Activated CD4-positive, alpha-beta T cell treated with anti-CD3 and anti-CD28 coated beads, Interleukin-2, amount 50 U/mL, for 16 hours (primary cell): ENCODE measurements at places on chromosomes 3 and 15.

GRCh38 chr3:139112230-139112558 is 67.5 kb upstream of the PRR23C start:
- no peak for DNase-seq

DNA sequence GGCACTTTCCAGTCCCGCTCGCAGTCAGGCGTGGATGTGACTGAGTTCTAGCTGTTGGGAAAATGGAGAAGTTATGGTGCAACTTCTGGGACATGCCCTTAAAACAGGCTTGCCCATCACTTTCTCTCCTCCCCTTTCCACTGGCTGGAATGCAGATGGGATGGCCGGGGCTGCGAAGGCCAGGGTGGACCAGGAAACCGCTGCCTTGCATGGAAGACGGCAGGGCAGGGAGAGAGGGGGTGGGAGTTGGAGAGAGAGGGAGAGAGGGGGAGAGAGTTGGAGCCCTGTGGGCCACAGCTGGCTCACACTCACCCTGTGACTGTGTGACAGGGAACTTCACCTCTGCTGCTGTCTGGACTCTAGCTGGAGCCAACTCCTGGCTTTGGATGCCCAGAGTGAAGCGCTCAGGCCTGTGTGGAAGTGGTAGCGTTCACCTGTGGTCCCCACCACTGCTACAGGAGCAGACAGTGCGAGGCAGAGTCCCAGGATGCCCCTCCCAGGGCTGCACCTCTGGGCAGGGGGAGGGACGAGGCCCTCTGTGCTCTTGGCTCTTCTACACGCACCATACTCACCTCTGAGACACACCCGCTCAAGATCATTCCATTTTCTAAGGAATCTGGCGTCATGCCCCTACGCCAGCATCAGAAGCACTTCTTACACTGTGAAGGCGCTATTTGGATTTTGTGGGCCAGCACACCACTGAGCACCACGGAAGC is 36.6 kb downstream of the KLHL25 start:
- DNase-seq: no peak

DNA sequence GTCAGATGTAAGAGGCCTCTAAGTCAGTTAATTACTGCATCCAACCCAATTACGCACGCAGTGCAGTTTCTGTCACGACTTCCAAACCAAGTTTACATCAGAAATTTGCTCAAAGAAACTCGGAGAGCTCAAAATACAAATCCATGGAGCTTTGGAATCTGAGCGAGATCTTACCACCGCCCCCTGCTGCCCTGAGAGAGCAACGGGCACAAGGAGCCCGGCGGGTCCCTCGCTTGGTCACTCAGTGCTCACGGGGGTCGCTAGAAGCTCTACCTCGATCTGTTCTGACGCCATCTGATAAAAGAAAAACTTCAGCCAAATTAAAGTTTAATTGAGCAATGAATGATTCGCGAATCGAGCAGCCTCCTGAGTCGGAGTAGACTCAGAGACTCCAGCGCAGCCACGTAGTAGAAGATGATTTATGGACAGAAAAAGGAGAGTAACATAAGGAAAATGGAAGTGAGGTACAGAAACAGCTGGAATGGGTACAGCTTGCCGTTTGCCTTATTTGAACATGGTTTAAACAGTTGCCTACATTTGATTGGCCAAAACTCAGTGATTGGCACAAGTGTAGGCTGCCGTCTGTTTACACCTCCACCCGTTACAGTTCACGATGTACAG is 232.7 kb upstream of the ATP10A start:
- DNase-seq: no peak

GRCh38 chr15:40096094-40096891 is 12.4 kb downstream of the BMF start:
- no peak for DNase-seq

DNA sequence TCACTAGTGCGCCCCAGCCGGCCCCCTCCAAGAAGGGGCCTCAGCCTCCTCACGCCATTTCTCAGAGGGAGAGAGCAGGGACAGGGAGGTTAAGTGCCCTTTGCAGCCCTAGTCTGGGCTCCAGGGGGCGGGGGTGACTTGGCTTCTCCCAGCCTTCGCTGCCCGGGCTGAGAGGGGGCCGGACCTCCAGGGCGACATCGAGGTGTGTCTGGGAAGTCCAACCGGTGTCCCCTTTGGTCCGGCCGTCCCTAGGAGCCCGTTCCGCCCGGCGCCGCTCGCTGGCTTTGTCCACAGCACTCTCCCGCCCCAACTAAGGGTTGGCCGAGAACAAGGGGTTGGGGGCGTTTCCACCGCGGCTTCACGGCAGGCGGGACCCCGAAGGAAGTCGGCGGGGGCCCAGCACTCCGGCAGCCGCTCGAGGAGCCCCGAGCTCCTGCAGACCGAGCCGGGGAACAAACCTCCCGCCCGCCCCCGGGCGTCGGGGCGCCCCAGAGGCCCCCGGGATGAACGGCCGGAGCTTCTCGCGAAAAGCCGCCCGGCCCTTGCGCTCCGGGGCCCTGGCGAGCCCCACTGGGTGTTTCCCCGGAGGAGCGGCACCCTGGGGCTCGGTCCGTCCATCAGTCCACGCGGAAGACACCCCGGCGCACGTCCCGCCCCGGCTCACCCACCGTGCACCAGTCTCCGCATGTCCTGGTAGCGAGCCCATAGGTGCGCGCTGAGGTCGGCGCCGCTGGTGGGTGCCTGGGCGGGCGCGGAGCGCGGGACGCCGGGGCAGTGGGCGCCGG is 627 bp downstream of the NT5DC2 start:
- DNase-seq: peak; percentile 23

GRCh38 chr15:51380999-51381806 is 39.7 kb downstream of the GLDN start:
- DNase-seq: peak; percentile 71

DNA sequence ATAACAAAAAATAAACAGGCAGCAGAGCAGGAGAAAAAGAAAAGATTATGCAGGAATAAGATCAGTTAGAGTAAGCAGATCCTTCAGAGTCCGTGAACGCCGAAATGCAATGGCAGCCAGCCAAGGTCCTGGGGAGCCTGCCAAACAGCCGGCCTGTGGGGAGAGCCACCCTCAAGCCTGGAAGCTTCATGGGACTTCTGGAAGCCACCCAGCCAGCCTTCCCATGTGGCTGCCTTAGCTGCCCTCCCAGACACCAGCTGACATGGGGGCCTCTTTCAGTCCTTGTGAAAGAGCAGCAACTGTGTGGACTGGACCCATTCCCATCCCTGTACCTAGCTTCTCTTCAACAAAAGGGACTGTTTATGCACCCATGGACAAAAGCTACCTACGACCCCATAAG is 64.9 kb upstream of the RAD18 start:
- DNase-seq: no peak

DNA sequence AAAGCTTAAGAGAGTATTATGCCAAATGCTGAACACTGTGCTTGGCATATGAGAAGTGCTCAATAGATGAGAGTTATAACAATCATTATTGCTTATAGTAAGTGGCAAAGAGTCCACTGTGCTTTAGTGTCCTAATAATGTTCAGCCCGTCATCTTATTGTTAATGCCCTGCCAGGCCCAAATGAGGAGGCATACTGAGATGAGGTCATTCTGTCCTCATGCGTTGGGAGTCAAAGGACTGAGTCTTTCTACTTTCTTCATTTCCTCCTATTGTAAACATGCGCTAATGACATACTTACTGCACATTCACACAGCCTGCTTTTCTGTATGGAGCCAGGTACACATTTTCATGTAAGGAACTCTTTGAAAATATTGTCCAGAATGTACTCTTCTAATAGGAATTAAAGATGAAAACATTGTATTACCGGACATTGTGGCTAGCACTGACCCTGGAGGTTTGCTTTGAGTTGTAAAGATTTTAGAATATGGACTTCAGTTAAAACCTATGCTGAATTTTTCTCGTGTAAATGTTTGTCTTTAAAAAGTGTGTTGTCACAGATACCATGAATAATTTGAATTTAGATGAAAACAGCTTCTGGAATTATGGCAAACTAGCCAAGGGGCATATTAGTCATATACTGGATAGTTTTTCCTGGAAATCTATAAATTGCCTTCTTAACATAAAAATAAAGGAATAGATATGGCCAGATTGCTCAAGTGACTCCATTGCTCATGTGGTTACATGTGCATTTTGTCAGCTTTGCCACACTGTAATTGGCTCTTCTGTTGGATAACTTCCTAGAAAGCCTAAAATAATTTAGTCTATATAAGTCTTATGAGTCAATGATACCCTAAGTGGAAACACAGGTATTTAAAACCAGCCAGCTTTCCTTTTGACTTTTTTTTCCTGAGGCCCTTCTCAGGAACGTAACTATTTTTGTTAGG is 38.3 kb downstream of the KBTBD12 start:
- no peak for DNase-seq

DNA sequence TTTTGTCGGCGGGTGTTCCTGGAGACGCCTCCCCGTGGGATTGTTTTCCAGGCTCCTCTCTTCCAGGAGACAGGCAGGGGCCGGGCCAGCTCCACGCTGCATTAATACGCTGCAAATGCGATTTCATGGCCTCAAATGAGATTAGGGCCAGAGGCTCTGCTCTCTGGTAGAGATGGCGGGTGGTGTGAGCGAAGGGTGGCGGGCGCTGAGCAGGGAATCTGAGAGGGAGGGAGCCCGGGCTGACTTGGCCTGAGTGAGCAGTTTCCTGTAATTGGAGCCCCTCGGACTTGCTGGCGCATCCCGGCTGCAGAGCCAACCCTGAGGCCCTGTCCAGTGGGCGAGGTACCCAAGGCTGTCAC is 7.4 kb upstream of the CCDC33 start:
- no peak for DNase-seq

DNA sequence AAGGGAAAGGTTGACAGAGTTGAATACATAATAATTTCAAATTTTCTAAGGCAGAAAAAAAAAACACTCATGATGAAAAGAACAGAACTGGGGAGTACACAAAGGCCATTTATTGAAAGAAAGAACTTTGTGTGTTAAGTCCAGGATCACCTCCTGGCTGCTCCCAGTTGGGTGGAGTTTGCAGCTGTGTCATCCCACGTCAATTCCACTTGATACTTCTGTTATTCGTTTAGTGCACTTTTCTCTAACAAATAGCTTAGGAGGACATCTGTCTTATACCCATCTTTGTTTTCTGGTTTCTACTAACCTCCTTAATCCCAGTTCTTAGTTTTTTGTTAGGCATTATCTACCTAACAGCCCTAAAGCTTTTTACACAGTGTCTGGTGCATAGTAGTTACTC is 44.7 kb downstream of the SGO1 start:
- no peak for DNase-seq

DNA sequence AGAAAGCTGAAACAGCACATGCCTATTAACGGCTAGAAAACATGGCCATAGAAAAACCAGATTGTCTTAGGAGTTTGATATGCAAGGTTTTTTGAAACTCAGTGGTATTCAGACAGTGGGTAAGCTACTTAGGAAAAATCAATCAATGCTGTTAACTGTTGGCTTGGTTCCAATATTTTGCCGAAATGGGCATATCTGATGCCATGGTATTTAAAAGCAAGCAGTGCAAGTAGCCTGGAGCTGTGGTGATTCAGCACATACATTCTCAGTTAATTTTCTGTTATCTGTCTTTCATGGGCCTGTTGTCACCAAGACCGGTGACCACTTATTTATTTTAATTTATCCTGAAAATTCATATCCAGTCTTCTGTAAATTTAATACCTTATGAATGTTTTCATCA is 17.3 kb upstream of the SUCNR1 start:
- no peak for DNase-seq

GRCh38 chr3:178169421-178169820 is 366.8 kb upstream of the KCNMB2 start:
- DNase-seq: no peak

GRCh38 chr3:51953445-51953844 is 1.7 kb upstream of the GPR62 start:
- DNase-seq: no peak

- no peak for DNase-seq
Measured at GRCh38 chr15:60757831-60758570, 279.1 kb upstream of the ICE2 start.

DNA sequence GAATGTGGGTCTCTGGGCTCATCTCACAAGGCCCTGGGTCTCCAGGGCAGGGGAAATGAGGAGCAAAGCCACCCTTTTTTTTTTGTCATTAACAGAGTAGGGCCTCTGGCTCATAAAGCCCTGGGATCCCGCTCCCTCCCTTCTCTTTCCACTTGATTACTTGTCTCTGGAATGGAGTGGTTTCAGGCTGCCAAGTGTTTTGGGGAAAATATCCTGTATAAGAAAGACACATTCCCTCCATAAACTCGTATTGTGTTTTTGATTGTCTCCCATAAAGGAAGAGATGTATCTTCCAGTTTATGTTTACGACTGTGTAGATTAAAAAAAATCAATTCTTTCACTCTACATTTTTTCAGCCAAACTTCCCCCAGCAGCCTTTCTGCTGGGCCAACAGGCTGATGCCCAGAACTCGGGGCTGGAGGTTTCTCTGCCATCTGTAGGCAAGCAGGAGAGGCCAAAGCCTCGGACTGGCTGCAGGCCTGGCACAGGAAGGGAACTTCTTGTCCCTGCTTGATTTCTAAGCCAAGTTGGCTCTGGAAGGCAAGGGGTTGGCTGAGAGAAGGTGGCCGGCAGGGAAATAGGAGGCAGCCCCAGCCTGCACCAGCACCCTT is 49.4 kb upstream of the INSYN1 start:
- no peak for DNase-seq
